Non-pigmented ciliary epithelial cell (primary cell): ENCODE measurements at places on chromosomes 7 and 10.

DNA sequence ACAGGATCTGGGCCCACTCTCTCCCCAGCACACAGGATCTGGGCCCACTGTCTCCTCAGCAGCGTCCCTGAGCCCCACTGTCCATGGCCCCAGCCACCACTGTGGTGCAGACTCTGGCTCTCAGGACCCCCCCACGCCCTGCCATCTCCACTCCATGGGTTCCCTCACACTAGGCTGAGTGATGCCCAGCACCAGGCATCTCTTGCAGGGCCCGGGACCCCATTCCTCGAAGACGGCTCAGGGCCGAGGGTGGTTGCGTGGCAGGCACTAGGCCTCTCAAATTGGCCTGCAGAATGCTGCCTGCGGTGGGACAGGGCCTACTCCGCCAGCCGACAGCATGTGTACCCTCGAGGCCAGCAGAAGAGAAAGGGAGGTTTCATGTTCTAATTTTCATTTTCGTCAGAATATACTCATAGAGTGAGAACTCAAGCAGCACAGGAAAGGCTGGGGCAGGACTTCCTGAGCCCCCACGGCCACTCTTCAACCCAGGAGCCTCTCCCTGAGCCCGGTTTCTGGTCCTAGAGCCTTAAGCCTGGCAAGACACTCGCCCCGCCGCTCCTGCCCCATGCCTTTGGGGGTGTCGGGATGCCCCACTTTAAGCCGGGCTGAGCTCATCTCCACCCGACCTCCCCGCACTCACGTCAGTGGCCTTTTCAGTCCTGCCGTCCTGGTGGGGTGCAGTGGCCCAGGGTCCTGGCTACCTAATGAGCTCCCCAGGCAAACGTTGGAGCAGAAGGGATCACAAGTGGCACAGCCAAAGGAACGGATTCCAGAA is 44.0 kb downstream of the PWWP2B start:
- DNase-seq = no peak

DNA sequence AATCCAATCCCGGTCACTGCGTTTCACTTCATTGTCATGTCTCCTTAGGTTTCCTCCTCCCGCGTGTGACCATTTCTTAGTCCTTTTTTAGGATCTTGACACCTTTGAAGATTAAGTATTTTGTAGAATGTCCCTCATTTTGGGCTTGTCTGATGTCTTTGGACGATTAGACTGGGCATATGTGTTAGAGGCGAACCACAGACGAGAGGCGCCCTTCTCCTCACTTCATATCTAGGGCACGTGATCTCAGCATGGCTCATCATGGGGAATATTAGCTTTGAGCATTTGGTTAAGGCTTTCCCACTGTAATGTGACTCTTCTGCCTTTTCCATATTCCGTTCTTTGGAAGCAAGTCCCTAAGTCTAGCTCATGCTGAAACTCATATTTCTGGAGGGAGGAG is 59.0 kb downstream of the KCNH2 start:
- DNase-seq = no peak

GRCh38 chr10:78578929-78579328 is 489.8 kb upstream of the ZMIZ1 start:
- no peak for DNase-seq

DNA sequence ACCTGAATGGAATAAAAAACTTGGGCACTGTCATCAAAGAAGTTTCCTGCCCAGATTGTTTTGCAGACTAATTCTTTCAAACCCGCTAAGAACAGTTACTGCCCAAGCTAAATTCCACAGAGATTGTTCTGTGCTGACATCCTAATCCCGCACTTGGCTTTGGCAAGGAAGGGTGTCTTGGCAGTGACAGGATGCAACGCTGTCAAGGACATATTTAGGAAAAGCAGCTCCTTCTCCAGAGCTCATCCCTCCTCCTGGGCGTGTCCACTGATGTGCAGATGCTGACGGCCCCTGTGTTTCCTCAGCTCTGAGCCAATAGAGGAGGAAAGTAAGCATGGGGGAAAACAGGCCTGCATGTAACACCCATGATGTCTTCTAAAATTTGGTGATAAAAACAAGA is 74.2 kb downstream of the EEPD1 start:
- DNase-seq = no peak

DNA sequence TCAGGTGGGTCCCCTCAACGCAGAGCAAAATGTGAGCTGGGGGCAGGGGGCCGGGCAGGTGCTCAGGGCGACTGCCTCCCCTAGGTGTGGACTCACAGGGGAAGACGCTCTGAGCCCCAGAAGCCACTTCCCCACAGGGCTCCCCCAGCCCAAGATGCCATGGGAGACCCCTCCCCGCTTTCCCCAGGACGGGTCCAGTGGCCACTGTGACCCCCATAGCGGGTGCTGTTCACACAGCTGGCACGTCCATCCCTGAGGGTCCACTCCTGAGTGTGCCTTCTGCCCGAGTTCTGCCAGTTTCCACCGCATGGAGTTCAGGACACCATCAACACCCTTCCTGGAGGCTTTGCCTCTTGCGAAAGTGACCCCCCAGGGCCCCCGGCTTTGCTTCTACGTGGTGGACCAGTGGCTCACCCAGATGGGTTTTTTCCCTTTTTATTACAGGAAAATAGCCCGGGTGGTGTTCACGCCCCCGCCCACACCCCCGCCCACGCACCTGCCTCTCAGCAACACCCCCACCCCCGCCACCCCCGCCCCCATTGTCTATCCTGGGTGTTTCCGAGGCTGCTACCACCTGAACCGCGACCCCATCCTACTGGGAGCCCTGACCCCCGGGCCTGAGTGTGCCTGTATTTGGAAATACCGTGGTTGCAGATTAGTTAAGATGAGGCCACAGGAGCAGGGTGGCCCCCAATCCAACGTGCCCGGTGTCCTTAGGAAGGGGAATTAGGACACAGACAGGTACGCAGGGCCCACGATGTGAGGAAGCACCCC is 32.0 kb downstream of the ADAP1 start:
- DNase-seq = no peak

DNA sequence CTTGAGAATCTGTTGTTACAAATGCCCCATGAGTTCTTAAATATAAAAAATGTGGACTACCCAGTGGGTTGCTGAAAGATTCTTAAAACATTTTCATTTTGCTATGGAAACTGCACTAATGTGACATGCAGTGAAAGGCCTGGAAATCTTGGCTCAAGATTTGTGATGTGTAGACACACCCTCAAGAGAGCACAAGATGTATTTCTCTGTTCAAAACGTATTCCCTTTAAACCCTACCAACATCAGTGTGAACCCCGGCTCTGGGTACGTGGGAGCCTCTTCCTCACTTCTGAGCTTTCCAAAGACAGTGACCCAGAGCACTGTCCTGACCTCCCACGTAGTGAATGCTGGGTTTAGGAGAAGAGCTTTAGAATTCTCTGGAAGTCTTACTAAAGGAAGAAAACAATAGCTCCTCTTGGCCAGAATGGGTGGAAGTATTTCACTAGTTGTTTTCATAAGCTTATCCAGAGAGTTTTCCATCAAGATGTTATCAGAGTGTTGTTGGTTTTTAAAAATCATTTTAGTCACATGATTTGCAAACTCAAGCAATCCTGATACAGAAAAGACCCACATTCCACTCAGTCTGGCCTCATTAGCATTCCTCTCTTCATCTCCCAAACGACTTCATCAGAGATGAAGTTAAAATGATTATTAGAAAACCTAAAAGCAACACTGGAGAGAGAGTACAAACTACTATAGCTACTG is 81.5 kb upstream of the AFAP1L2 start:
- no peak for DNase-seq

- DNase-seq = no peak
Observed at GRCh38 chr10:52284416-52285013, 29.6 kb upstream of the DKK1 start.

GRCh38 chr10:19817231-19817933 is 1.1 kb downstream of the PLXDC2 start:
- no peak for DNase-seq
